ENCODE measurements at places on chromosomes 7 and 10.

GRCh38 chr7:104045183-104045582 is 55.7 kb upstream of the RELN start:
- DNase-seq: no peak

DNA sequence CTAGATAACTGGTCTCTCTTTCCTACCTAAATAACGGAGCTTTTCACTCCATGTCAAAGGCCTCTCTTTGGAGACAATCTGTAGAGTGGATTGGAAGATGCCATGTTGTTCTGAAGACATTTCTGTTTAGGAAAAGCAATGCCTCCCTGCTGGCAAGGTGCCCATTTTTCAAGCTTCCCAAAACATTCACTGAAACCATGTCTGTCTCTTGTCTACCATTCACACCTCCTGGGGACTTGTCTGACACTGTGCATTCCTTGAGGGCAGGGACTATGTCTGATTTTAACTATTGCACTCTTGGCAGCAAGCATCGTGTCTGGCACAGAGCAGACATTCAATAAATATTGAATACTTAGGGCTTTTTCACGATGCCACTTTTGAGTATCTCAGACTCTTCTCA is 528.9 kb upstream of the NRP1 start:
- DNase-seq: no peak

GRCh38 chr10:119161680-119162451 is 3.6 kb downstream of the SFXN4 start:
- no peak for DNase-seq

- no peak for DNase-seq
These were observed 159.5 kb upstream of the AGR3 start for GRCh38 chr7:17041324-17041723.

DNA sequence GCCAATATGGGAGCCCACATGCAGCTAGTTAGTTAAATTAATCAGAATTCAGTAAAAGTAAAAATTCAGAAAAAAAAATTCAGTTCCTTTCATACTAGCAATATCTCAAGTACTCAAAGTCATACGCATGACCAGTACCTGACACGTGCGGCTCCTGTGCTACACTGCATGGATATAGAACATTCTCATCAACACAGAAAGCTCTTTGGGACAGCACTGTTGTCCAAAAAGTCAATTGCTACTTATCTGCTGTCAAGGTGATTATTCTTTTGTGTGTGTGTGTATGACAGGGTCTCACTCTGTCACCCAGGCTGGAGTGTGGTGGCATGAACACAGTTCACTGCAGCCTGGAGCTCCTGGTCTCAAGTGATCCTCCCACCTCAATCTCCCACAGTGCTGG is 14.9 kb upstream of the ANAPC16 start:
- no peak for DNase-seq

GRCh38 chr10:44042075-44042770 is 342.7 kb downstream of the CXCL12 start:
- no peak for DNase-seq

DNA sequence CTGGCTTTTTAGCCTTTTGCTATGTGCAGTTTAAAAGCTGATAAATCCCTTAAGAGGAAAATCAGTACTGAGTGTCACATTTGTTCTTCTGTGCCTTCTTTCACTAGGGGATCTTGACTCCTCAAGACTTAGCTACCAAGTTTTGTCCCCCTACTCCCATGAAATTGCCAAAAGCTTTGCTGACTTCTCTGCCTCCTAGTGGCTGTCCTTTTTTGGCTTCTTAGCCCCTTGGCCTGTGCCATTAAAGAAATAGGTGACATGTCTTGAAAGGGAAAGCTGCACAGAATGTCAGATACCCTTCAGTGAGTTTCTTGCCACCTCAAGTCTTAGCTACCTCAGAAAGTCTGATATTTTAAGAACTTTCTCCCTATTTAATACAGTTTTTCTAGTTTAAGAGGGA is 10.5 kb downstream of the MKLN1 start:
- no peak for DNase-seq

- DNase-seq: no peak
These were observed 151.1 kb upstream of the SHH start for GRCh38 chr7:155963356-155963755.

DNA sequence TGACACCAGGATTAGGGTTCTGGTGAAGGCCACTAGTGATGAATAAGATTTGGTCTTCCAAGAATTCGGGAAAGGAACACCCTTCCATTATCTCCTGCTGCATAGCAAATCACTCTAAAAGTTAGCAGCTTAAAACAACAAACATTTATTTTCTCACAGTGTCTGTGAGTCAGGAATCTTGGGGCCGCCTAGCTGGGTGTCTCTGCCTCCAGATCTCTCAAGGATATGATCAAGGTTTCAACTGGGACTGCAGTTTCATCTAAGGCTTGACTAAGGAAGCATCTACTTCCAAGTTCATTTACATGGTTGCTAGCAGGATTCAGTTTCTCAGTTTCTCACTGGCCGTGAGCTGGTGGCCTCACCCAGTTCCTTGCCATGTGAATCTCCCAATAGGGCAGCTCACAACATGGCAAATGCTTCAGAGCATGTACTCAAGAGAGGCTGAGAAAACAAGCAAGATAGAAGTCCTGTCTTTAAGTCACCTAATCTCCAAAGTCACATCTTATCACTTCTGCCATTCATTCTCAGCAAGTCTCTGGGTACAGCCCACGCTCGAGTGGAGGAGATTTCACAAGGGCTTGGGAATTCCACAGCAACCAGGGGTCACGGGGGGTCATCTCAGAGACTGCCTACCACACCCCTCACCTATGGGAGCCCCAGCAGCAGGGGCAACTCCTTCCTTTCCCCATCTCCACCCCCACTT is 26.8 kb downstream of the TLX1 start:
- DNase-seq: no peak

DNA sequence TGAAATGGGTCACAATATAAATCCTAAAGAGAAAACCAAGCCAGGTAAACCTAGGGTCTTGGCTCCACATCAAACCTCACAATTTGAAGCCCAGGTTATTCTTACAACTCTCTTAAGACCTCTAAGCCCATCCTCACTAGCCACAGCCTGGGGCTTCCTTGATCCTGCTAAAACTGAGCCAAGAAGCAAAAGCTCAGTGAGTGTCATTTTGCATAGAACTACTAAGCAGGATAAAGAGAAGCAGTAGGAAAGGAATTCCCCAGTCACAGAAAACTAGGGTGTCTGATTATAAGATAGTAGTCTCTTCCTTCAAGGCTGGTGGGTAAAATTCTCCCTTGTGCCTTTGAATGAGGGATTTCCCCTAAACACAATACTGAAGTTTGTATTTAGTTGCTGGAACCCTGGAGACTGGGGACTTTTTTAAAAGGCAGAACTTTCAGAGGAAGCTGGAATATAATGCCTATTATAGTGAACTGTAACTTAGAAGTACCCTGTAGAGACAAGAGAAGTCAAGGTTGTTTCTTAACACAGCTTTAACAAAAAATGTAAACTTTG is 196.6 kb upstream of the KIAA1217 start:
- no peak for DNase-seq

GRCh38 chr7:112481833-112482670 is 1.3 kb downstream of the LSMEM1 start:
- no peak for DNase-seq

DNA sequence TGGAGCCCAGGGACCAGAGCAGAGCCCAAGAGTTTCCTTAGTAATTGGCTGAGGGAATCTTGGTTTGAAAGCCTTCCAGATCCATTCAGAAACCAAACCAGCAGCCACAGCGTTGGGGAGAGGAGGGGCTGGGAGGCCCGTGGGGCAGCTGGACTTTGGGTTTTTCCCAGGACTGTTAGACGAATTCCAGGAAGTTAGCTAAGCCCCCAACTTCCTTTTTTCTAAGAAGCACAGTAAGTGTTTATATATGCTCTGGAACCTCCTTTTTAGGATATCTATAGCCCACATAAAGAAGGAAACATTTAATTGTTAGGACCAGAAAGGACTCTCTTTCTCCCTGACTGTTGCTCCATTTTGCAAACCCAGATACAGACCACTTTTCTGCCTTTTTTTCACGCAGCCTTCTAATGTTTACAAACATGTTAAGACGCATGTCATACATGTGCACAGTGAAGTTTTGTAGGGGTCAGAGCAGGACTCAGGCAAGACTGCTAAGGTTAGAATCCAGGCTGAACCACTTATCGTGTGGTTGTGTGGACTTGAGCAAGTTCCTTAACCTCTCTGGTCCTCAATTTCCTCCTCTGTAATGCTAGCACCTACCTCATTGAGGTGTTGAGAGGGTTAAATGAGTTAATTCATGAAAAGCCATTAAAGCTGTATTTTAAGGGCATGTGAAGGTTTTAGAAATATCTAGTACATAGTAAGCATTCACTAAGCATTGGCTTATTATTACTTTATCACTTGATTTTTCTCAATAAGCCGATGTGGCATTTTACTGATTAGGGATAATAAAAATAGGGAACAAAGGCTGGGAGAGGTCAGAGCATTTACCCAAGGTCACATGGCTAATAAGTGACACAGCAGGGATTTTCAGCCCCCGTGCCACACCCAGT is 42.4 kb downstream of the TBATA start:
- no peak for DNase-seq

GRCh38 chr7:12552876-12553275 is 17.6 kb upstream of the SCIN start:
- DNase-seq: no peak

GRCh38 chr7:24356718-24357386 is 72.9 kb downstream of the NPY start:
- no peak for DNase-seq

GRCh38 chr10:3500408-3500856 is 284.6 kb downstream of the KLF6 start:
- no peak for DNase-seq

DNA sequence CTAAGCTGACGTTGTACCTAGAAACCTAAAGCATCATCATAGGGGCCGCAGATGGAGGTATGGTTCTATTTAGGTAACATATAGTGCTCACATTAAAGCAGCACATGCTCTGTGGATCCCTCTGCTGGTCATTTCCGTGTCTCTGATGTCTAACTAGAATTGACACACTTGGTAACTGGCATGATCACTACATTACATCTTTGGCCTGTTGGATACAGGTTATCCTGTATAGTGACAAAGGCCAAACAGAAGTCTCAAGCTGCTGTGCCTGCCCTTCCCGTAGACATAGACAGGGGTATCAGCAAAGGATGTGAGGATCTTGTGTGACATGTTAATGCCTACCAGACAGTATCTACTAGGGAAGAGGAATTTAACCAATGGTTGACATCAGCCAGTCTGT is 51.2 kb downstream of the KIF5B start:
- DNase-seq: peak; percentile 4

DNA sequence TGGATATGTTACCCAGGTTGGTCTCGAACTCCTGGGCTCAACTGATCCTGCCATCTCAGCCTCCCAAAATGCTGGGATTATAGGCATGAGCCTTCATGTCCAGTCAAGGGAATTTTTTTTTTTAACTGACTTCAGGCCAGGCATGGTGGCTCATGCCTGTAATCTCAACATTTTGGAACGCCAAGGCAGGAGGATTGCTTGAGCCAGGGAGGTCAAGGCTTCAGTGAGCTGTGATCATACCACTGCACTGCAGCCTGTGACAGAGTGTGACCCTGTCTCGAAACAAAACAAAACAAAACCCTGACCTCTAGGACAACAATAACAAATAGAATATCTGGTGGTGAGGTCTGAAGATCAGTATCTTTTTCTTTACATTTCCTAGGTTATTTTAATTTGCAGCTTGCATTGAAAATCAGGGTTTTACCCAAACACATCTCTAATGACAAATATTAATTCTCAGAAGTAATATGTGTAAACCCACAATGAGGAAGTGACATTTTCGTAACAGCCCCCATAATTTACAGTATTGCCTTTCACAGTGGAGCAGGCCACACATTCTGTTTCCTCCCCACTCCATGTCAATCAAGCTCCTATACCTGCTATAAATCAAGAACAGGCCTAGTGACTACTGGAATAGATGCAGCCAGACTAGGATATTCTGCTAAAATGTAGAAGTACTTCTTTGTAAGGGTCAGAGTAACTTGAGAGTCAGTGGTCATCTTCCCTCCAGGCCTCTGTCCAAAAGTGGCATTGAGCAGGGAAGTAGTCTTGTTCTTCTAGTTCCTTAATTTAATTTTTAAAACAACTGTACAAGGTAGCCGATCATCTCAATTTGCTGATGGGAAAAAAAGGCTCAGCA is 43.3 kb upstream of the ECHDC3 start:
- no peak for DNase-seq

DNA sequence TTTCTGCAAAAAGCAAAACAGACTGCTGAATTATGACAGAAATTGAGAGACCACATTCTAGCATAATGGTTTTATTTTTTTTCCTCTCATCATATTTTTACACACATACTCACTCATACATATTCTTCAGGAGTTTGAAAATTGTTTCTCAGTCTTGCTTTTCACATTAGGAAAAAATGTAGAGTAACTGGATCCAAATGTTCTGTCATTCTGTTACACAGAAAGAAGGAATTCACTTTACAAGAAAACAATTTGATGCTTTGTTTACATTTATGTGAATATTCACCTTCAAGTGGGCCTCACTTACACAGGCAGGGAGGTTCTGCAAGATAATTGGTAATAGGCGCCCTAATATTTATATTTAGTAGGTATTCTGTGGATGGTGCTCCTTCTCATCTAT is 82.0 kb downstream of the ARL4A start:
- no peak for DNase-seq

DNA sequence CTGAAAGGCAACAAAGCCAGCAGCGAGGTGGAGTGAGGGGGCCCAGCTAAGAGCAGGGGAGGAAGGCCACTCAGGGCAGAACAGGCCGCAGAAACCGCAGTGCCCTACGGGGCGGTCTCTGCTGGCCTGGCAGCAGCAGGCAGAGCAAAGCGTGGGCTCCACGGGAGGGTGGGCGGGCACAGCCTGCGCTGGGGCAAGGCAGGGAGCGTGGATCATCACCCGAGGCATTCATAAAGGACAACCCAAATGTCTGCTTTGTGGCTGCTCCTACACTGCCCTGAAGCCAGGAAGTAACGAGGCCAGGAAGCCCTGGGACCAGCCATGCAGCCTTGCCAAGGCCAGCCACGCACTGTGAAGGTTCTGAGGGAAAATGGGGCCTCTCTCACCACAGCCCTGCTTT is 127.5 kb downstream of the MAD1L1 start:
- DNase-seq: no peak

DNA sequence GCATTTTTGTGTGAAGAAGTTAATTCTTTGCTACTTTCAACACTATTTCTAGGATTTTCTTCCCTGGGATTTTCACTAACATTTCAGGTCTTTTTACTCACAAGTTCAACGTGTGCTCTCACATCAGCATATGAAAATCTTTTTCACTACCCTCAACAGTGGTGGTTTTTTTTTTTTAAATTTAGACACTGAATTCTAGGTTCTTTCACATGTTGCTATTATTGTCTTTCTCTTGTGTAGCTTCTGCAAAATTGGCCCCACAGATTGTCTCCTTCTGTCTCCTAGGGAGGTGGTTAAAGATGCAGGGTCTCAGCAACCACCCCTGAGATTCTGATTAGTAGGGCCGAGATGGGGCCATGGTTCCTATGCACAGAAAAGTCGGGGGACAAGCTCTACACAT is 165.0 kb upstream of the GPR26 start:
- no peak for DNase-seq
